OCI-M1 (cell line): ENCODE measurements at places on chromosomes 13 and 19.
A peak's percentile ranks its signal among the peaks of the same experiment; 100 is the strongest.

DNA sequence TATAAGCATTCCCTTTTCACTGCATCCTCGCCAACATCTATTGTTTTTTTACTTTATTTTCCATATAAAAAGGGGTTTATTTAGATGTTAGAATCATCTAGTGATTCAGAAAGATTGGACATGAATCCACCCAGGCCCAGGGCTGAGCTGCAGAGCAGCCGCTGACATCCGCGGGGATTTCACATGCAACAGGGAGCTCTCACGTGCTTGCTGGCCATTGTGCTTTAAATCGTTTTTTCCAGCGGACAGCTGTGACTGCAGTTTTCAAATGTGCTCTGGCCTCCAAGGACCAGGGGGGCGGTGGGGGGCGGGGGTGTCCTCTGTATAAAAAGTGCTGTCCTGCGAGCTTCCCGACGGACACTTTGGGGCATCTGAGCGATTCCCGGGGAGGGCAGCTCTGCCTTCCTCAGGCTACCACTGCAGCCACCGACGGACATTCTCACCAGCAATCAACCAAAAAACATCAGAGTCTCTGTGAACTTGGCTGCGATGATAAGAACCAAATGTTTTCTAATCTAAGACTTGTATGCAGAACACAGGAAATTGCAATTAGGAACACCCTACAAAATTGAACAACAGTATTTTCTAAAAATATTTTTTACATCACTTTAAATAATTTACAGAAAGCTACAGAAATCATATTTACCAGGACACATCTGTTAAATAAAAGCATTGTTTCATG, 12.6 kb downstream of the RB1 start:
- DNase-seq, result no peak

DNA sequence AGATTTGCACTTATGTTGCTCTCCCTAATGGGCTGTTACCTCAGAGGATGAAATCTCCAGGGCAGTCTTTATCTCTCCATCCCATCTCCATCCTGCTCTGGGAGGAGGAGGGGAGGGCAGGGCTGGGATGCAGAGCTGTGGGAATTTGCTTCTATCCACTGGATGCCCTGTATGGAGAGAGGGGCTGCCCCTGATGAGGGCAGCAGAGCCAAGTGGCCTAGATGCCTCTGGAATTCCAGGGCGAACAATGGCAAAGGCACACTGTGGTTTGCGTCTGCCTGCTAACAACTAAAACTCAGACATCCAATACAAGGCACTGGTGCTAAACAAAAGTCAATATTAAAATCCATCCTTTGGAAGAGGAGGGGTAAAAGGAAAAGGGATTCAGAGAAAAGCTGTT, 165.1 kb downstream of the COG6 start:
- DNase-seq, result no peak

DNA sequence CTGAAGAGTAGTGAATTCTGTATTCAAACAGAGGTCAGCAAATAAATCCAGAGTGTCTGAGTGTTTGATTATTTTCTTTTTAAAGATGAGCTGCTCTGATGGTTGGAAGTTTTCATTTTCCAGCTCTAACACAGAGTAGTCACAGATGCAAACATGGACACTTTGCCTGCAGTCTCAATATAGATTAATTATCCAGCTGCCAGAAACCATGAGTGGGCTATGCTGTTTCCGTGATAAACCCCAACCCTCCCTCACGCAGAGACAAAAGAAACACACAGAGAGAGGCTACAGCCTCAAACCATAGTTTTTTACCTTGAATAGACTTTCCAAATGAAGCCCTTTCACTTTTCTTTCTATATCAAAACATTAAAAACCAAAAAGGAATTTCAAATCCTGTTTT, 884.7 kb downstream of the DIAPH3 start:
- no peak for DNase-seq

DNA sequence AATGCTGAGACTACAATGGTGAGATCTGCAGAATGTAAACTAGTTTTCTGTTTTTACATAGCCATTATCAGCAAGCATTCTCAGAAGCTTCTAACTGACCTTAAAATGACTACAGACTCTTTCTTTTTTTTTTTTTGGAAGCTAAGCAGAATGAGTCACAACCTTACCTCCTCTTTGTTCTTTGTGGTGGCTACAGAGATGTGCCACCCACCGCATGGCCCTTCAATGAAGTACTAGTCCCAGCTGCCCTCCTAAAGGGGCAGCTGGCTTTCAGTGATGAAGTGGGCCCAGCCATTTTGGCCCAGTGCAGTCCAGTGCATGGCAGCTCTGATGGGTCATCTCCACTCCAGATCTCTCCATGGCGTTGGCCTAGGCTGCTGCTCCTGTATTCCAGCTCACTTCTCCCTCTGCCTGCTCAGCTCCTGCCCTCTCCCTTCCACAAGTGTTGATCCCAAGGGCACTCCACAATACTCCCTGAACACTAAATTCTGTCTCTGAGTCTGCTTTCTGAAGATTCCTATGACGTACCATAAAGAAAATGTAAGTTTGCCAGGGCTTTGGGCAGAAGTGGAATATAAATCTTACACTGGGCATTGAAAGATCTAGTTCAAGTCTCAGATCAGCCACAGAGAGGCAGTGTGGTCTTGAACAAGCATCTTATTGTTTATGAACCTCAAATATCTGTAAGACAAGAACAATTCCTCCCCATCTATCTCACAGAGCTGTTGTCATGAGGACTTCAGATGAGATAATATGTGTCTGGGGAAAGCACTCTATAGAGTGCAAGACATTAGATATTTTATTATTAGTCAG, 85.6 kb downstream of the RXFP2 start:
- DNase-seq, result peak; percentile 20

DNA sequence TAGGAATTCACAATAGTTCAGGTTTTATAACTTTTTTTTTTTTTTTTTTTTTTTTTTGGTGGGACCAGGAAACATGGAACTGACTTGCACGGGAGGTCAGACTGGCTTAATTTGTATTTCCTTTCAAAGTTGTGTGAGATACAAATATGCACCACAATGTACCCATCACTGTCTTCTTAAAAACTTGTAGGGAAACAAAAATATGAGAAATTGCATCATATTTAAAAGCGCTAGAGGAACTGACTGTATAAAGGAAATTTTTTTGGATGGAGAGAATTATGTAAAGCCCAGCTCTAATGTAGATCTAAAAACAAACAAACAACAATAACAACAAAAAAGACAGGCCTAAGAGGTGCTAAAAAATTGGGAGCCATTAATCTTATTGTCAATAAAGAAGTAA, 246.5 kb downstream of the DCT start:
- no peak for DNase-seq
